Stimulated activated naive B cell treated with anti-CD40 and anti-IgM and Interleukin-4, amounts not matched to agents 10 μg/mL and 1 μg/mL and 100 μg/mL, for 72 hours (primary cell): ENCODE measurements at places on chromosomes 12 and 14.

- peaks cover 37% of the 10 kb centered on the region for H3K4me1 ChIP-seq
- no peak overlapping the region for H3K4me3 ChIP-seq
- H3K36me3 ChIP-seq, result peaks cover 73% of the 10 kb centered on the region
- no peak for DNase-seq
- H3K27ac ChIP-seq, result peak overlapping the region; percentile 44
- no peaks in the 10 kb centered on the region for H3K27me3 ChIP-seq
These were observed 45.0 kb downstream of the GIT2 start for GRCh38 chr12:109951136-109951535.

DNA sequence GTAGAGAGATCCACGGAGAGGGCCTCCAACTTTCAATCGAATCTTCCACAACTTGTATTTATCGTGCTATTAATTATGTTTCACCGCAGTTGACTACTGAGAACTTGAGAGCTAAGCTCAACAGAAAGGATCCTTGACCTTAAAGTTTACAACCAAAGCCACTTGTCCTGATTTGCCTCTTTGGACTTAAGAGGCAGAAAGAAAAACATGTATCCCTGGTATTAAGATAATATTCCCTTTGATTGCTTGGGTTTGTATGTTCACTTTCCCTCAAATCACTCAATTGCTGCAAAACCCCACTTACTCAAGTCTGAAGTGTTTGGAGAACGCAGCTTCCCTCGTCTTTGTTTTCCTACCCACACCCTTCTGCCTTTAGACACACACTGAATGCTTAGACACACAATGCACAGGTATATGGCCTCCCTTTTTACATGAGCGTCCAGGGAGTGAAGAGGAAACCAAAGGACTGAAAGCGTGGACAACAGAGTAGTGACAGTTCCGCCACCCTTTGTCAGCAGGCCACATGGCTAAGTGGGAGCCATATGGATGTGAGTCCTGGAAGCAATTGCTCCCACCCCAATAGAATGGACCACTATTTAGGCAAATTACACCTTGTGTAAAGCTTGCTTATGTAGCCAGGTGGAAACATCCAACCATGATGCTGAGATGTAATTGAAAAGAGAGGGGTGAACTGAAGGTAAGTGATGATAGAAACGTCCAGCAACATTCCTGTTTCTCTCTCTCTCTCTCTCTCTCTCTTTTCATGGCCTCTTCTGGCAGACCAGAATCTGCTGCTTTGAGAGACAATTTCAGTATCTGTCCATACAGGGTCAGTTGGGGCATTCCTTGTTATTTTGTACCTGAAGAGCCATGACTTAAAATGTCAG lies 1.4 kb upstream of the PKP2 start:
- peaks cover 11% of the 10 kb centered on the region for H3K4me1 ChIP-seq
- H3K4me3 ChIP-seq, result peak overlapping the region; percentile 26
- no peak overlapping the region for H3K27ac ChIP-seq
- no peaks in the 10 kb centered on the region for H3K36me3 ChIP-seq
- no peak for DNase-seq

DNA sequence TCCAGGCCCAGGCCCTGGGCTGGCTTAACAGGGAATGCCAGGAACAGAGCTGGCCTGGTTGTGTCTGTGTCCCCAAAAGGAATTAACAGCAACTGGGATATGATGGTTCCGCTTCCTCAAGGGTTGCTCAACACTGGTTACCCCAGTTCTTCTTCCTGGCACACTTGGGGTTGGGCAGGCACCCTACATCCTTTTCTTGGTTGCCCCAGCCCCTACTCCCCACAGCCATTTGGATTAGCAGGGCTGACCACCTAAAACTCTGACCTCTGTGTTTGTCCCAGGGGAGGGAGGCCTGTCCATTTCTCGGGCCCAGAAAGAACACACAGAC lies 30.8 kb downstream of the NCKAP5L start:
- peaks cover 35% of the 10 kb centered on the region for H3K36me3 ChIP-seq
- DNase-seq, result no peak
- no peaks in the 10 kb centered on the region for H3K27me3 ChIP-seq
- no peak overlapping the region for H3K4me3 ChIP-seq
- no peaks in the 10 kb centered on the region for H3K4me1 ChIP-seq

- no peak for DNase-seq
- H3K27ac ChIP-seq, result no peak overlapping the region
- no peaks in the 10 kb centered on the region for H3K27me3 ChIP-seq
- H3K4me3 ChIP-seq, result no peak overlapping the region
These were observed 275.9 kb downstream of the FBXL14 start for GRCh38 chr12:1318327-1319031.

DNA sequence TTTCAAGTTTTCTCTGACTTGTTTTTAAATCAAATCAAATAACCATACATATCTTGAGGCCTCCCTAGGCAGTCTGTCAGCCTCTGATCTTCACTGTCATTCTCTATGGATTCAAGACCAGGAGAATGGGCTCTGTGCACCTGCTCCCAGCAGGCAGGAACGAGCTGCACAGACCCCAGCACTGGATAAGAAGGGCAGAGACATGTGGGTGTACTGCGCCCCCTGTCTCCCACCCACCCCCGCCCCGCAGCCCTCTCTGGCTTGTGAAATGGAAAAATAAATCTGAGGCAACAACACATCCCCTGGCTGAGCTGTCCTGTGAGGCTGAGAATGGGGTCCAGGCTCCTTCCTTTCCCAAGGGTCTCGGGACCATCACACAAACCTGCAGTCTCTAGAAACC lies 26.3 kb downstream of the CLMN start:
- peaks cover 21% of the 10 kb centered on the region for H3K36me3 ChIP-seq
- H3K27ac ChIP-seq, result no peak overlapping the region
- H3K4me3 ChIP-seq, result no peak overlapping the region
- H3K27me3 ChIP-seq, result no peaks in the 10 kb centered on the region

DNA sequence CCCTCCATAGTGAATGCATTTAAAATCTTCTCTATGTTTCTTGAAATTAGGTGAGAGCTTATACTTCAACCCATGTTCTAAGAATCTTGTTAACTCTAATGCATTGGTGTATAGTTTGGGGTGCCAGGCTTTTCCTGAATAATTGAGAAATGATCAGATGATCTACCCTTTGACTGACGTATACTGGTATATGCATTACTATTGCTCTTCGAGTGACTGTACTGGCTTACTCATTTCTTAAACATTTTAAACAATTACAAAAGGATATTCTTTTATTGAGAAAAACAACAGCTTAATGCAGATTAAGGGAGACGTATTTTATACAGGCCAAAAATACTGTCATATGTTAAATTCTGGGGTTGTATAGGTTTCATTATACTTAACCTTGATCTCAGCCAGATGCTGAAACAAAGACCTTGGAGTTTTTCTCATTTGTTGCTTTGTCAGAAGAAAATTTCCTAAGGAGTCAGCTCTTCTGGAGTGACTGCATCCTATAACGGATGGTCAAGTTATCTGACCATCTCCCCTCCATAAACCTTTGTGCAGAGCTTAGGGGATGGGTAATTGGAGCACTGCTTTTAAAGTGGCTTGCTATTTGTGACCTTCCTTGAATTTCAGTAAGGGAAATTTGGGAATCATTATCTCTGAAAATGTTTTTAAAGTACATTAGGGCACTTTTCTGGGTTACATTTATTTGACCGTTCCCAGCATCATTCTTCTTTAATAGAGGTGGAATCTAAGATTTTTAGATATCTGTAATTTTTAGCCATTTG lies 507.6 kb downstream of the PCNX1 start:
- peaks cover 39% of the 10 kb centered on the region for H3K36me3 ChIP-seq
- DNase-seq, result no peak
- no peak overlapping the region for H3K4me3 ChIP-seq
- no peak overlapping the region for H3K27ac ChIP-seq

GRCh38 chr12:1515428-1515827 lies 79.0 kb downstream of the FBXL14 start:
- H3K4me3 ChIP-seq, result no peak overlapping the region
- H3K27ac ChIP-seq, result no peak overlapping the region
- peaks cover 65% of the 10 kb centered on the region for H3K27me3 ChIP-seq
- H3K36me3 ChIP-seq, result no peaks in the 10 kb centered on the region
